ENCODE measurements at places on chromosomes 11 and 22.

DNA sequence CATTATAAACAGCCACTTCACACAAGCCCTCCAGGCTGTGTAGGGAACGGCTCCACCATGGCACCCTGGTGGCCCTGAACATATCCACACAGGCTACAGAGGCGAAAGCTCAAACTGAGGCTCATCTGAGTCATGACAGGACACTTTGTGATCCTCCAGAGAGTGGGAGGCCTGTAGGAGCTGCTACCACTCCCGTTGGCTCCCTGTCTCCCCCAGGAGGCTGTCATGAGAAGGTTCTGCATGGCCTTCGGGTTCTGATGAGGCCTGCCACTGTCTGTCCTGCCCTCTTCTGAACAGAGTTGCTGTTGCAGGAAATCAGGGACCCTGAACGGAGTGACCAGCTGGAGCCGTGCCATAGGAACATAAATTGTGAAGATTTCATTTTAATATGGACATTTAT is 23.8 kb upstream of the ALDH3B2 start:
- DNase-seq = no peak

DNA sequence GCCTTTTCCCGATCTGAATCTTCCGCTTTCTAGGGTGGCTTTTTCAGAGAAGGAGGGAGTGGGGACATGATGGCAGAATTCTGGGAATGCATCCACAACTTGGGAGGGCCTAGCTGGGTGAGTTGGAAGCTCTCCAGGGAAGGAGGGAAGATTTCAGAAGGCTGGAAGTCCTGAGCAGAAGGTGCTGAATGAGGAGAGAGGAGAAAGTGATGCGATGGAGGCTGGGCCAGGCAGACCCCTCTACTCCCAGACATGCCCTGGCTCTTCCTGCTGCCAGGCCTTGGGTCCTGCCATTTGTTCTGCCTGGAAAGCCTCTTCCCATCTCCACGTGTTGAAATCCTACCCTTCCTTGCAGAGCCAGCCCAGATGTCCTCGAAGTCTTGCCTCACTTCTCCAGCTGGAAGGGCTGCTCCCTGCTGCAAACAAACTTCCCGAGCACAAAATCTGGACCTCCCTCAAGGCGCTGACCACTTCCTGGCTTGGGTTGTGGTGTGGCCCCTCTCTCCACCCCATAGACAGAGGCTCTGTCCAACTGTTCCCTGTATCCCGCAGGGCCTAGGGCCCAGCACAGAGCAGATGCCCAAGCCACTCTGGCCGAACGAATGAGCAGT is 16.8 kb downstream of the LRRC32 start:
- DNase-seq = no peak

GRCh38 chr11:122044086-122044485 is 71.9 kb downstream of the BLID start:
- no peak for DNase-seq

DNA sequence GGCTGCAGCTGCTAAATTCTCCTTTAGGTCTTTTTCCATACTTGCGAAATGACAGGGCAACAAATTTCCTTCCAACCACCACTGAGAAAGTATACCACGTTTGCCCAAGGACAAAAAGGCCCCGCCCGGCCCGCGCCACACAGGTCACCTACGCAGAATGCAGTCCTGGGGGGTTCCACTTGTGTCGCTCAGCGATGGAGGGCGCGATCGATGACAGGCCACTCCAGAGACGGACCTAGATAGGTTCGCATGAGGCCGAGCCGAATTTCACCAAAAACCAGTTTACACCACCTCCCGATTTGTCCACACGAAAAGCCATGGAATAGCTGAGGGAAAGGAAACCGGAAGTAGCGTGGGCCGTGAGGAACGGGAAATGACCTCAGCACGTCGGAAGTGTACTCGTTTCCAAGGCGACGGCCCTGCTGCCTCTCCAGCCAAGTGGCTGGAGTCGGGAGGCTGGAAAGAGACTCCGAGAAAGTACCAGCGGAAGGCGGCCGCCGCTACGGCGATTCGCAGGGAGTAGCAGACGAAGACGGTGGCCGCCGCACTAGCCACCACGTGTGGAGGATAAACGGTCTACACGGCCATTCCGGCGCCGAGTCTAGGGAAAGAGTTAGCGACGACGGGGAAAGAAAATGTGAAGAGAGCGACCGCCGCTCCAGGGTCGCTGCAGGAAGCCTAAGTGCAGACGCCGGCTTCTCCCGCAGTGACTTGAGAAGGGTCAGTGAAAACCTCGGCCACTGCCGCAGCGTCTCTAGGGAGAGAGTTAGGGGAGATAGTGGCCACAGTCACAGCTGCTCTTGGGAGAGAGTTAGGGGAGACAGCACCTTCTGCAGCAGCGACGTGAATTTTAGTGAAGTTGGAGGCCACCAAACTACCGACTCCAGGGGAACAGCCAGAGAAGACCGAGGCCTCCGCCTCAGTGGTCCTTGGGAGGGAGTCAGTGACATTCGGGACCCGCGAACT is at the start of gene ANKRD42:
TSS of gene ANKRD42 (plus strand) at position 398 of the 966 bp plus-strand sequence. CDS start 959 bp downstream, outside the sequence.
- DNase-seq = peak; percentile 83

- DNase-seq = no peak
Observed at GRCh38 chr11:91707652-91708482, 516.8 kb upstream of the FAT3 start.

DNA sequence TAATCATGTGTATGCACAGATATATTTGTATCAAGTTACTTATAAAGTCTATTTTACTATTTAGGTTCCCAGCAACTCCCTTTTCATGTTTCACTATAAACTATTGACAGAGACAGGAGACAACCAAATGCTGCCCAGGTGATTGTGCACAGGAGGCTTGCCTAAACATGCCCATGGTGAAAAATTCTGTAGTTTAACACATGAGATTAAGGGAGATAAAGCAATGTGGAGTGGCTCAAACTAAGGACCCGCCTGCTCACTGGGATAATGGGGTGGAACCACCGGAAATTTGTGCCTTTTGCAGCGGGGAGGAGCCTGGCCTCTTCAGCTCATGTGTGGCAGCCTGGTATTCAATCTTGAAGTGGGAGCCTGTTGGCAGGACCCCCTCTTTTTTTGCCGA is 459.5 kb upstream of the CNTN5 start:
- no peak for DNase-seq

DNA sequence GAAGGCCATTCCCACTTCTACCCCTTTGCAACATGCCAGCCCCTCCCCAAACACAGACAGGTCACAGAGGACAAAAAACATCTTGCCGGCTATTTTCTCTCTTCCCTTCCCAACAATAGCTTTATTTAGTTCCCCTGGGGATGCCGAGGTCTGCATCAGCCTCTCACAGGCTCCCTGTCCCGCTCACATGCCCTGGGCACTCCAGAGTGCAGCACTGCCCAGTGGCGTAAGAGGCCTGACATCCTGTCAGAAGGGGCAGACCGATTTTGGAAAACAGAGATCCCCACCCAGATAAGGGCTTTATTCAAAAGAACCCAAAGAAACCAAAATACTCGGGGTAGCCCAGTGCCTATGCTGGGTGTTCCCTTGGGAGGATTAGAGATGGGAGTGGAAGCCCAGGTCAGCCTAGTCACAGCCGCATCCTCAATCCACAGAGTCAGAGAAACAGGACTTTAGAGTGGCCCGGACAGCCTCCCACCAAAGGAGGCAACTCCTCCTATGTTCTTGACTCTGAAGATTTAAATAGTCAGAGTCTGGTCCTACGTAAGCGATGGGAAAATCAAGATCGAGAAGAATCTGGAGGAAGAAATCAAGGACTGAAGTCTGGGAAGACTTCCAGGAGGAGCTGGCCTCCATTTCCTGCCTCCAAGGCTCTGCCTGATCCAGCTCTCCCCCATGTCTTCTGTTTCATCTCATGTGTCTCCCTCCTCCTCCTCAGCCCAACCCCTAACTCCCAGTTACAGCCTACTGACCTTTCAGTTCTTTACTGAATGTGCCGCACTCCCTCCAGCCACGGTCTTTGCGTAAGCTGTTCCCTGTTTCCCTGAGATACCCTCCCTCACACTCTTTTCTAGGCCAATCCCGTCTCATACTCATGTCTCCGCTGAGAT is 129.3 kb downstream of the FBXO7 start:
- DNase-seq = no peak

DNA sequence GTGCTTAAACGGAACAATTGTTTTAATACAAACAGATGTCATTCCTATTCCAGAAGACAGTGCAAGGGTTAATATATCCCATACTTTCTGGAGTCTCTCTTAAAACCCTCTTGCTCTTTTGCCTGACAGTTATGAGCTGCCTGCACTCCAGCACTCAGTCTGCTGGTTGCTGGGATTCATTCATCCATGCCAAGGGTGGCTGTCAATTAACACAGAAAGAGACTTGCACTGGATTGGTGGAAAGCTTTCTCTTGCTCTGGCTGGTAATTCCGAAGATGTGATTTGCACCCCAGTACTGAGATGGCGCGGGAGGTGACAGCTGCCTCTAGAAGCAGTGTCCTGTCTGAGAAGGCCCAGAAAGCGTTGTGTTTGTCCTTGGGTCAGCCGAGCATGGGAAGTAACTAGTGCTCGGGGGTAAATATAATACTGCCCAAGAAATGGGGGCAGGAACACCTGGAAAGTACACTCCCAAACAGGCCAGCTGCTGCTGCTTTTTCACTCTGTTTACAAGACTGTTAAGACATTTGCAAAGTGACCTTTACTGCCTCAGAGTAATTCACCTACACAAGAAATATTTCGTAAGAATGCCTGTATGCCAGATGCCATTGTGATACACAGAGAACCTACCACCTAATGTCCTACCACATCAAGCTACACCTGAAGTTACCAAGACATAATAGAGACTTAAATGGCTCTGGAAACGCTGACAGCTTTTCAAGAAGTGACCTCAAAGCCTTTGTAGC is 20.5 kb downstream of the SCUBE2 start:
- DNase-seq = no peak

DNA sequence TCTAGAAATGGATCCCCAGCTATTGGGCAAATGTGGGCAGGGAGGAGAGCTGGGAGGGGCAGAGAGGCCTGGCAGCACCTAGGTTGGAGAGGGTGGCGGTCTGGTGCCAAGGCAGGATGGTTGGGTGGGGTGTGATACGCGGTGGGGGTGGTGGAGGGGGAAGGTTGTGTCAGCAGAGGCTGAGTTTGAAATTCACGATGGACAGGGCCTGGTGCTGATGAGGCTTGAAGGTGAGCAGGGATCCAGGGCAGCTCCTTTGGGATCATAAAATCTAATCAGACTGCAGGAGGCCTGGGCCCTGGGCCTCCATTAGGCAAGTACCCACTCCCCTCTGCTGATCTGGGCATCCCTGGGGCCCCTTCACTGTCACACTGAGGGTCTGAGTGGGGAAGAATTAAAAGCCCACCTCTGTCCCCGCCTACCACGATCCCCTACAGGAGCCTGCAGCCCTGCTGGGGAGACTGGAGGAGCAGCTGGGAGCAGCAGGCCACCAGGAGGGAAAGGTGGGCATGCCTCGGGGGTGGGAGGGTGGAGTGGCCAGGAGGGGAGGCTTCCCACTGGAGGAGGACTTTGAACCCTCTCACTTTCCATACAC is 24.0 kb downstream of the IGLL1 start:
- no peak for DNase-seq

- DNase-seq = no peak
Observed at GRCh38 chr11:79437278-79437980, 3.4 kb downstream of the TENM4 start.

- DNase-seq = no peak
Observed at GRCh38 chr11:33982661-33983060, 68.9 kb upstream of the CAPRIN1 start.

GRCh38 chr11:29260939-29261705 is 755.7 kb downstream of the KCNA4 start:
- DNase-seq = no peak

- DNase-seq = no peak
Observed at GRCh38 chr11:90449606-90450005, 226.8 kb upstream of the CHORDC1 start.

DNA sequence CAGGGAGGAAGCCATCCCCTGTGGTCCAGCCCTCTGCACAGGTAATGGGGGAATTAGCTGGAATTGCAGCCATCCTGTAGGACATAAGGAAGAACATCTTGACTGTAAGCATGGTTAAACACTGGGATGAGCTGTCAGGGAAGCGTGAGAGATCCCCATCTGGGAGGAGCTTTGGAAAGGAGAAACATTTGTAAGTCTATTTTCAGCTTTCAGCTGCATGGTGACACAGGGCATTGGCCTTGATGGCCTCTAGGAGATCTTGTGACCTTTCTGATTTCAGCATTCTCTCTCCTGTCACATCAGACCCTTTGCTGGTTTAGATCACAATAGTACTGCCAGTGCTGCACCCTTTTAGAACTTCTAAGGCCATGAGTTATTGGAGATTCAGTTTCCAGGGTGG is 47.1 kb downstream of the BCR start:
- DNase-seq = no peak

- DNase-seq = no peak
Observed at GRCh38 chr22:49155770-49156580, 671.7 kb downstream of the BRD1 start.

DNA sequence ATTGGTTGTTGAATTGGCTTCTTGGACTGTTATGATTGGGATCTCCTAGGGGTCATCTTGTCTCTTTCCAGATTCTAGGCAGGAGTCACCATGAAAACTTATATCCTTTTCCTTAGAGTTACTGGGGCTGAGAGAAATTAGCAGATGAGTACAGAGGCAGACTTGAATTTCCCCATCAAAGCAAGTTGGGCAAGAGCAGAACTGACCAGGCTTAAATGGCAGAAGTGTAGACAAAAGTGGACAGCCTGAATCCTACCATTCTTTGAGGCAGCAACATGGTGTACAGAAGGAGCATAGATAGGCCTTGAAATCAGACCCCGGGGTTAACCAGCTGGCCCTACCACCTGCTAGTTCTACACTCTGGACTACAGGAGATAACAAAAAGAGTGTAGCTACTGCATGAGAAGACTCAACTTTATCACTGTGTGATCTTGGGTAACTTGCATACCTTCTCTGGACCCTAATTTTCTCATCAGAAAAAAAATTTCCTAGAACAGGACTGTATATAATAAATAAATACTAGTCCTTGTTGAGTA is 427.4 kb upstream of the CADM1 start:
- DNase-seq = no peak

DNA sequence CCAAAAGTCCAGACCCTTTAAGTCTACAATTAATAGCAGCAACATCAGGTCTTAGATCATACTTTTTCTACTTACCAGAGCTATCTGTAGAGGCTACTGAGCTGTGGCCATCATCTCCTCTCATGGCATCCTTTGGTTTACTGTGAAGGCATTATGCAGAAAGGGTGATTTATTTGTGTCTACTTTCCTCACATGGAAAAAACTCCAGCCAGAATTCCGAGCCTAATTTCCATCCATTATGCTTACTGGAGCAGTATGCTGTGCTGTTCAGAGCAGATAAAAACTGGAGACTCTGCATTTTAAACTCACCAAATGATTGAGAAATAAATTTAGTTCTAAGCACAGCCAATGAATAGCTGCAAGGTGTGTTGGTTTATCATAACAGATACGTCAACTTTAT is 581.8 kb downstream of the ETS1 start:
- DNase-seq = no peak
